ENCODE measurements at places on chromosomes 6 and 20. TPM values are rescaled to one million over a fixed set of nuclear protein-coding genes. Genes with fewer than 3 reads are reported as not detected.

- DNase-seq, result no peak
Observed at GRCh38 chr20:17589161-17589834, 19.4 kb downstream of the DSTN start.

The TTLL9 gene
- not detected for total RNA-seq

DNA sequence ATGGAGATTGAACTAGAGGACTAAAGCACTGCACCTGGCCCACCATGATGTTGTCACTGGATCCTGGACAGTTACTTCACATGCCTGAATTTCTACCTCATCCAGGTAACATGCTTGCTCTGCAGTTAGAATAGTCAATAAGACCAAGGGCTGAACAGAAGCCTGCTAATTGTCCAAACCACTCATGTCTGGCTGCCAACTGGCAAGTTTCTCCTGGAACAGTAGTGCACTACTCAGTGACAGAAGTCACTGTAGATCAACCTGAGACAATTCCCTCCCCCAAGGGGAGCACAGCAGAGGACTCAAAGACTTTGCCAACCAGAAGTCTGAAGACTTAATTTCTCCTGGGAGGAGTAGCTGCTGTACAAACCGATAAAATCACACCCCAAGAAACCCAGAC, 454.6 kb upstream of the MARCKS start:
- no peak for DNase-seq

- DNase-seq, result no peak
Observed at GRCh38 chr20:38776363-38776762, 28.1 kb downstream of the ACTR5 start.

- DNase-seq, result no peak
Observed at GRCh38 chr6:6883011-6883410, 224.8 kb upstream of the RREB1 start.

The AVP gene
- not detected for total RNA-seq

GRCh38 chr6:378090-378957, 13.2 kb upstream of the IRF4 start:
- DNase-seq, result no peak

GRCh38 chr6:127851197-127851596, 49.7 kb downstream of the THEMIS start:
- DNase-seq, result no peak

- DNase-seq, result no peak
Observed at GRCh38 chr6:91611190-91611589, 1024.3 kb upstream of the MAP3K7 start.

GRCh38 chr6:110566346-110567125, 90.1 kb upstream of the SLC22A16 start:
- no peak for DNase-seq

The HLA-DQA1 gene
- total RNA-seq, result not detected

DNA sequence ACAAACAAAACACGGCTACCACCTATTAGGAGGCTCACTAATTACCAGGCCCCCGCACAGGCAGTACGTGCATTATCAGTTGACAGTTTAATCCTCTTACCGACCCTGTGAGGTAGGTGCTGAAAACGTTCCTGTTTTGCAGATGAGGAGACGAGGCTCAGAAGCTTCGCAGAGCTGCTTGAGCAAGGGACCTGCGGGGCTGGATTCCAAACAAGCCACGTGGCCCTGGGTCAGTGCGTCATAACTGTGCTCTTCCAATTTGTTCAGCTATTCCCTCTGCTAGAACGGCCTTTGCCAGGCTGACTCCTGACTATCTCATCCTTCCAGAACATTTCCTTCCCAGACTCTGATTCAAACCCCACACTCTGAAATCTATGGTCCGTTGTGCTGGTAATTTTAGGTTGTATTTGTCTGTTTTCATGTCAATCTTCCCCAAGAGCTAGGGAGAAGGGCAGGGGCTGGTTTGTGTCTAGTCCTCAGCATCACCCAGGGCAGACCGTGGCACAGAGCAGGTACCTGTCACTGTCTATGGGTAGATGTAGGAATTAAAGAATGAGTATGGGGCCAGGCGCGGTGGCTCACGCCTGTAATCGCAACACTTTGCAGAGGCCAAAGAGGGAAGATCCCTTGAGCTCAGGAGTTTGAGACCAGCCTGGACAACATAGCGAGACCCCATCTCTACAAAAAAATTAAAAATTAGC, 28.8 kb upstream of the TLDC2 start:
- DNase-seq, result peak; percentile 52

- DNase-seq, result no peak
Observed at GRCh38 chr20:58568126-58568482, 52.9 kb upstream of the APCDD1L start.

DNA sequence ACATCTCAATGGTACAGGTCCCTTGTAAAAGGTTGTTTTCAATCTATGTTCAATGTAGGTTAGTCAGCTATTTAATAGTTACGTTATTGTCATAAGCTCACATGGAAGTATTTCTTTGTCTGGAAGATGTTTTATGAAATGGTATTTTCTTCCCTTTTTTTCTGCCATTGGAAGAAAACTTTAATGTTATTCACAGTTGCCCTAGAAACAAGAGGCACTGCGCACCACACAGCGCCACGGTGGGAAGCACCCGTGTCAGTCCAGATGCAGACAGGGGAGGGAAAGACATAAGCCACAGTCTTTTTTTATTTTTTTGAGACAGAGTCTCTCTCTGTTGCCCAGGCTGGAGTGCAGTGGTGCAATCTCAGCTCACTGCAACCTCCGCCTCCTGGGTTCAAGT, 82.1 kb downstream of the GCNT2 start:
- no peak for DNase-seq

GRCh38 chr20:23546435-23547144, 21.7 kb downstream of the CST9L start:
- no peak for DNase-seq

DNA sequence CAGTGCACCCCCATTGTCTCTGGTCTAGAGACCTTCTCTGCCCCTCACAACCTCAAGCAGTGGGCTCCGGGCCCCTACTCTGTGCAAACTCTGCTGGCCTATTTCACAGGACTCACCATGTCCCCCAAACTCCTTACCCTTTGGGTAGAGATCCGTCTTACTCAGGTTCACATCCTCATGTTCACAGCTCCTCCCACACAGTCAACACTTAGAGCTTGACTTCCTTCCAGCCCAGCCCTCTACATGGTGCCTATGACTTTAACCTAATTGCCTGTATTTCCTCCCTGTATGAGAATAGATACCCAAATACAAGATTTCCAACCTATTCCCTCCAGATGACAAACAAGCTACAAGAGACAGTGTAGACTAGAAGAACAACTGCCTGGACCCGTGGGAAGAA, 528.6 kb upstream of the JARID2 start:
- DNase-seq, result peak; percentile 45

DNA sequence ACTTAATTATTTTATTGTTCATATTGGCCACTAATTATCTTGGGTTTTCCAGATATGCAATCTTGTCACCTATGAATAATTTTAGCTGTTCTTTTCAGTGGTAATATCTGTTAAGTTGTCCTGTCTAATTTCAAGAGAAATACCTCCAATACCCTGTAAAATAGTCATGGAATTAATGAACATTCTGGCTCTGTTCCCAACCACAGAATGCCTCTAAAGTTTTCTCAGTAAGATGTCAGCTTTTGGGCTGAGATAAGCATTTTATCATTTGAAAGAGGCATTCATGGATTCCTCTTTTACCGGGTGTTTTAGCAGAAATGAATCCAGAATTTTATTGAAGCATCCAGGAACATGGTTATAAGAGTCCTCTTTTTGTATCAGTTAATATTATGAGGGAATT, 109.3 kb downstream of the WDR27 start:
- DNase-seq, result no peak

The CNBD2 gene
- total RNA-seq, result 8.8 TPM

DNA sequence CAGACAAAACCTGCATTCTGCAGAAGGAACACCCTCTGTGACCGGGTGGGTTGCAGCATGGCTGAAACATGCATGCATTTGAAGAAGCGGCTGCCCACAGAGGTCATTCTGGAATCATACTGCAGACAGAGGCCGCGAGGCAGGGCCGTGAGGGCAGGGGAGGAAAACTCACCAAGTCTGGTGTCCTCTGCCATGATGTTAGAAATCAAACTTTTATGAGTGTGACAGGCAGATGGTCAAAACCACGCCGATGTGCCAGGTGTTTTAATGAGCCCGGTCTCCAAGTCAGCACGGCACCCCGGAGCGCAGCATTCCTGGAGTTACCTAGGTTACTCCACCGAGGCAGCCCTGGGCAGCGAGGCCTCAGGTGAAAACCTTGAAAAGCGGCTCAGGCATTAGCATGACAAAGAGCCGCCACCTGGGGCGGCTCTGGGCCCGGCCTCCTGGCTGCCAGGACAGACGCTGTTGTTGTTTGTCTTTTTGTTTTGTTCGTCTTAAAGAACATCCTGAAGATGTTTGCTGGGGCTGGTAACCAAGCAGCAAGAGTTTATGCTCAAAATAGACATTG, 255.6 kb downstream of the ERMARD start:
- no peak for DNase-seq

The CALHM4 gene
- not detected for total RNA-seq

The FOXP4 gene
- total RNA-seq, result 70.4 TPM

The PTCHD4 gene
- total RNA-seq, result not detected

- DNase-seq, result no peak
Observed at GRCh38 chr6:111173341-111173740, 86.0 kb downstream of the SLC16A10 start.

The PAK5 gene
- total RNA-seq, result 0.92 TPM

The GABRR1 gene
- total RNA-seq, result not detected

DNA sequence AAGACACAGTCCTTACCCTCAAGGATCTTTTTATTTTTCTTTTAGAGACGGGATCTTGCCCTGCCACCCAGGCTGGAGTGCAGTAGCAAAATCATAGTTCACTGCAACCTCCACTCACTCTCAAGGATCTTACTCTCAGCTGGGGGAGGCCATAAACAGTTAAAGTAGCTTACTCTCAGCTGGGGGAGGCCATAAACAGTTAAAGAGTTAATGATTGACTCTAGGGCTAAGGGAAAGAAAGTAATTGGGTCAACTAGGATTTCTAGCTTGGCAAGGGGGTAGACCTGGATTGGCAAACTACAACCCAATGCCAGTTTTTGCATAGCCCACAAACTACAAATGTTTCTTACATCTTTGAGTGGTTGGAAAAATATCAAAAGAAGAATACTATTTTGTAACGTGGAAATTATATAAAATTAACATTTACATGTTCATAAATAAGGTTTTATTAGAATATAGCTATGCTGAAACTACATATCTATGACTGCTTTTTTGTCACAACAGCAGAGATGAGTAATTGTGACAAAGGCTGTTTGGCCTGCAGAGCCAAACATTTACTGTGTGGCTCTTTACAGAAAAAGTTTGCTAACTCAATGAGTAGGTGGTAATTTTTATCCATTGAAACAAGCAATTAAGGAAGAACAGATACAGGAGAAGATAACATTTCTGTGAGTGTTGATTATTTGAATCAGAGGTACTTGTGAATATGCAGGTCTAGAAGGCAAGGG, 46.4 kb downstream of the PTPRA start:
- DNase-seq, result peak; percentile 14

DNA sequence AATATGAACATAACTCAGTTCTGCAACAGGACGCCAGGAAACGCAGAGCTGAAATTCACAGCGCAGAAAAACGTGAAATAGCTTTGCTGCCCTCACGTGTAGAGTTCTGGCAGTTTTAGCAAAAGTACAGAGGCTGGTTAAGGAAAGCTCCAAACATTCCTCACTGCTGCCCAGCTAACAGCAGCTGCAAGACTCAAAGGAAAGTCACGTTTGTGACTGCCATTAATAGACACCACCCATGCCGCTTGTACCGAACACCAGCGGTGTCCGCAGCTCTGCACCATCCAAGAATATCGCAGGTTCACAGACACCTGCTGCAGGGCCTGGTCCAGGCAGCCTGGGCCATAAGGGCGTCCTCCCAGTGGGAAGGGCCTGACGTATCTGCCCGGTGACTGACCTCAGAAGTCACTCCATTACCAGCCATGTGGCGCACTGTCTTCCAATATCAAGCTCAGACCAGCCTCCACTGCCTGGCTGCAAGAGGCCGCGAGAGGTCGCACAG, 61.4 kb downstream of the WDR27 start:
- no peak for DNase-seq

- DNase-seq, result no peak
Observed at GRCh38 chr20:22675341-22675740, 91.0 kb upstream of the FOXA2 start.

DNA sequence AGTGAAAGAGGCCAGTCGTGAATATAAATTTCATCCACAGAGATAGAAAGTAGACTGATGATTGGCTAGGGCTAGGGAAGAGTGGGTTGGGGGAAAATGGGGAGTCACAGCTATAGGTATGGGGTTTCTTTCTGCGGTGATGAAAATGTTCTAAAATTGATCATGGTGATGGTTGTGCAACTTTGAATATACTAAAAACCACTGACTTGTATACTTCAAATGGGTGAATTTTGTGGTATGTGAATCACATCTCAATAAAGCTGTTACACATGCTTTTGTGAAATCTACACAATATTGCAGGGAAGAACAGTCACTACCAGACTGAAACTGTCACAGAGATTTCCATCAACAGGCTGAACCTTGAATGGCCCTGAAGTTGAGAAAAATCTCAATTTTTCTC, 61.5 kb downstream of the LYRM4 start:
- no peak for DNase-seq

GRCh38 chr6:111662794-111663593, 57.3 kb upstream of the TRAF3IP2 start:
- DNase-seq, result no peak

DNA sequence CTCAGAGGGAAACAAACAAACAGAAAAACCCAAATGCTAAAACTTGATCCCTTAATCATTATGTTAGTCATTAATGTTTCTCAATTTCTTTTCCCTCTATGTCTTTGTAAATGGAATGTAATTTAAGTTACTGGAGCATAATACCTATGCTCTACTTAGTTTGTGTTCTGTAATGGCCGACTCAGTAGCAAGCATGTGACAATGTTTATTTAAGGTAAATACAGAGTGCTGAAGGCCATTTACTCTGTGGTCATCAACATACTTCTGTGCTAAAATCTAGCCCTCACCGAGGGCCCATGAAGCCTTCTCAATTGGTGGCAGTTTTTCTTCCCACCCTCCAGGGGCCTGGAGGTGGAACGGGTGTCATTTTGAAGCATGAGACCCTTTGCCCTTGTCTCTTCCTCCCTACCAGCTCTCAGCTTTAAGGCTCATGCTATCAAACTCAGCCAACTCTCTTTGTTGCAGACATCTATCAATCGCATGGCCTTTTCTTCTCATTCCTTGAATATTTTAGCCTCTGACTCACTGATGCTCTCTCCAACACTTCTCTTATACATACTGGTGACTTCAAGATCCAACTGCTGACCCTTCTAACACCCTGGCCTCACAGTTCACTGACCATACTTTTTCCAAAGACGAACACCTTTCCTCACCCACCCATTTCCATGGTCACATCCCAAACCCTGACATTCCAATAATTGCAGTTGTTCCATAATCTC, 48.2 kb downstream of the STX7 start:
- no peak for DNase-seq

The KCNK17 gene
- total RNA-seq, result not detected

- DNase-seq, result no peak
Observed at GRCh38 chr20:4082406-4083097, 67.2 kb upstream of the RNF24 start.

All from stomach (tissue), 19 donors.